ENCODE measurements at places on chromosomes 4 and X.

DNA sequence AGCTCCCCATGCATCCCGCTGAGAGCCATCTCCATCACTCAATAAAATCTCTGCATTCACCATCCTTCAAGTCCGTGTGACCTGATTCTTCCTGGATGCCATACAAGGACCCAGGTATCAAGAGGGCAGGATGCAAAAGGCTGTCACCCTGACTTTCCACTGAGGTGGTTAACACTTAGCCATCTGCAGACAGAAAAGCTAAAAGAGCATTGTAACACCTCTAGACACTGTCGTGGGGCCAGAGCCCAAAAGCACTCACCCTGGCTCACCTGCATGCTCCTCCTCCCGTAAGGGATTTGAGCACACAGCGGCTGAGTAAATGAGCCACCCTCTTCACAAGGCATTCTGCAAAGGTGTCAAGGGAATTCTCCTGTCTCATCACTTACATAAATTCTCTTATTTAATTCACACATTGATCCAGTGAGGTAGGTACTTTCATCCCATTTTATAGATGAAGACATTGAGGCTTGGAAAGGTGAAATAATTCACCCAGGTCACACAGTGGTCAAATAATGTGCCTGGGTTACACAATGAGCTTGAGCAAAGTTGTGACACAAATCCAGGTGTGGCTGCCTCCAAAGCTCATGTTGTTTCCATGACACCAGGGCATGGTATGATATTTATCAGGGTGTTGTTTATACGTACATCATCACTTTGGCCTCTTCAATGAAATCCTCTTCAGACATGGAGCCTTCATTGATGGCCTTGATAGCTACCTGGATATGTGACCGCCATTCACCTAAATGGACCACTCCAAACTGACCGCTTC lies 48.0 kb downstream of the TXK start:
- DNase-seq = no peak

- no peak for DNase-seq
Measured at GRCh38 chrX:107465932-107466620, 16.6 kb downstream of the FRMPD3 start.

DNA sequence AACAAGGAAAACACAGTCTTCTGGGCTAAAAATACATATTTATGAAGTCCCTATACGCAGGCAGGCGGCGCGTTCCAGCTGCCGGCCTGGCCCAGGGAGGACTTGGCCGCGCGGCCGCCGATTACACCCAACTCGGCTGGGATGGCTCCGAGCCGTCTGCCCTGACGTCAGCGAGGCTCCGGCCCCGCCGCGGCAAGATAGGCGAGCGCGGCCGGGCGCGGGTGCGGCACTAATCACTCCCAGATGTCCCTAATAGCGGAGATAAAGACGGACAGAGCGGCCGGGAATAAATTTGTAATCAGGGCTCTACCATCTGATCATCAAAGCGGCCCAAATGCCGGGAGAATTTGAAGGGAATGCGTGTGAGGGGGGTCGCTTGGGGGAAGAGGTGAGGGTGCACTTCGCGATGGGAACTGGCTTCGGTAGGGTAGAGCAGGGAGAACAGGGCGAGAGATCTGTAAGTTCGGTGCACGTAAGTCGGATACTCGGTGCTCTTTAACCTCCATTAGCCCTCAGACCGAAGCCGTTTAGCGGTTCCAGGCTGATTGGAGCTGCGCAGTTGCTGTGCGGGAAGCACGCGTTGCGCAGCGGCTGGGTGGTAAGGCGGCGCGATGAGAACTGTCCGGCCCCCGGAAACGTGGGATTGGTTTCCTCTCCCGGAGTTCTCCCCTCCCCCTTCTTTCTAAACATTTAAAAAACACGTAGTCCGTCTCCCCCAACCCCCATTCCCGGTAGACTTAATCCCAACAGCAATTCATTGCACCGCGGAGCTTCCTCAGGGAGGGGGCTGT lies 7.7 kb downstream of the HAND2 start:
- no peak for DNase-seq

- DNase-seq = peak; percentile 72
Measured at GRCh38 chr4:212438-213188, 88.3 kb downstream of the ZNF718 start.

DNA sequence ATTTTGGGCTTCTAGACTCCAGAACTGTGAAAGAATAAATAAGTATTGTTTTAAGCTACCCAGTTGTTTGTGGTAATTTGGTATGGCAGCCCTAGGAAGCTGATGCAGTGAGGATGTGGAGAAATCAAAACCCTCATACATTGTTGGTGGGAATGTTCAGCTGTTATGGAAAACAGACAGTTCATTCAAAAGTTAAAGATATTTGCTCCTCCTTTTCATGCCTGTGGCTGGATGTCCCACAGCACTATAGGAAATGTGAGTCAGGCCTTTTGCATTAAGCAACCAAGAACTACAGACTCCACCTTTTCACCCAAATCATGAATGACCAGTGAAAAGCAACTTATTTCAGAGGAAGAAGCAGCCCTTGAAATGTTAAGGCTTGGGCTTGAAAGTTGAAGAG lies 6.7 kb downstream of the BBS12 start:
- no peak for DNase-seq

GRCh38 chr4:109412776-109413175 lies 20.8 kb upstream of the SEC24B start:
- no peak for DNase-seq

GRCh38 chrX:118507766-118508165 lies 12.2 kb downstream of the DOCK11 start:
- DNase-seq = no peak

DNA sequence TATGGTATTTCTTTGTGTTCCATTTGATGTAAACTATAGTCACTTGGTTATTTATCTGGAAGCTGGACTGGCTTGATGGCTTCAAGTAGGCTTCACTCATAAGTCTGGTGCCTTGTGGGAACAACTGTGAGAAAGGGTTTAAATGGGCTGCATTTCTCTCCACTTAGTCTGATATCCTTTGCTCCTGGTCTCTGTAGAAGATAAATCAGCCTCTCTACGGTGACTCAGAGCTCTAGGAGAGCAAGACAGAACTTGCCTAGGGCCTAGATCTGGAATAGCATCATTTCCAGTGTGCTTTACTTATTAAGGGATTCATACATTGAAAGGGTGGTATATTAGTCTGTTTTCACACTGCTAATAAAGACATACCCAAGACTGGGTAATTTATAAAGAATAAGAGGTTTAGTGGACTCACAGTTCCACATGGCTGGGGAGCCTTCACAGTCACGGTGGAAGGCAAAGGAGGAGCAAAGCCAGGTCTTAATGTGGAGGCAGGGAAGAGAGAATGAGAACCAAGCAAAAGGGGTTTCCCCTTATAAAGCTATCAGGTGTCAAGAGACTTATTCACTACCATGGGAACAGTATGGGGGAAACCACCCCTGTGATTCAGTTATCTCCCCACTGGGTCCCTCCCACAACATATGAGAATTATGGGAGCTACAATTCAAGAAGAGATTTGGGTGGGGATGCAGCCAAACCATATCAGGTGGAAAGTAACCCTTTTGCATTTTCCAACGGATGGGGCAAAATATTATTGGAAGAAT lies 1746.4 kb upstream of the PCDH7 start:
- no peak for DNase-seq

DNA sequence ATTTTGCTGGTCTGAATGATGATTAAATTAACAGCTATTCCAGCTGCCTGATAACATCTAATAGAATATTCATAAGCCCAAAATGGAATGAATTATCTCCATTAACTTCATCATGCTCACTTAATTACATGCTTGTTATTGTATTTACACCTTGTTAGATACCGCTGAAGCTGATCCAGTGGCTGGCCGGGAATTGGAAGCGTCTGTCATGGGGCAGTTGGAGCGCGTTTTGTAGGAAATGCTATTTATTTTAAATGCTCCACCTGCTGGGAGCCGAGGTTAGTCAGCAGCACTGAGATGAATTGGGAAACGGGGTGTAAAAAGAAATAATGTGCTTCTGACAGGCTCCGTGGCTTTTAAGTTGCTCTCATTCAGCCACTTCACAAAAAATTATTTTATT lies 25.2 kb downstream of the ARX start:
- DNase-seq = no peak

DNA sequence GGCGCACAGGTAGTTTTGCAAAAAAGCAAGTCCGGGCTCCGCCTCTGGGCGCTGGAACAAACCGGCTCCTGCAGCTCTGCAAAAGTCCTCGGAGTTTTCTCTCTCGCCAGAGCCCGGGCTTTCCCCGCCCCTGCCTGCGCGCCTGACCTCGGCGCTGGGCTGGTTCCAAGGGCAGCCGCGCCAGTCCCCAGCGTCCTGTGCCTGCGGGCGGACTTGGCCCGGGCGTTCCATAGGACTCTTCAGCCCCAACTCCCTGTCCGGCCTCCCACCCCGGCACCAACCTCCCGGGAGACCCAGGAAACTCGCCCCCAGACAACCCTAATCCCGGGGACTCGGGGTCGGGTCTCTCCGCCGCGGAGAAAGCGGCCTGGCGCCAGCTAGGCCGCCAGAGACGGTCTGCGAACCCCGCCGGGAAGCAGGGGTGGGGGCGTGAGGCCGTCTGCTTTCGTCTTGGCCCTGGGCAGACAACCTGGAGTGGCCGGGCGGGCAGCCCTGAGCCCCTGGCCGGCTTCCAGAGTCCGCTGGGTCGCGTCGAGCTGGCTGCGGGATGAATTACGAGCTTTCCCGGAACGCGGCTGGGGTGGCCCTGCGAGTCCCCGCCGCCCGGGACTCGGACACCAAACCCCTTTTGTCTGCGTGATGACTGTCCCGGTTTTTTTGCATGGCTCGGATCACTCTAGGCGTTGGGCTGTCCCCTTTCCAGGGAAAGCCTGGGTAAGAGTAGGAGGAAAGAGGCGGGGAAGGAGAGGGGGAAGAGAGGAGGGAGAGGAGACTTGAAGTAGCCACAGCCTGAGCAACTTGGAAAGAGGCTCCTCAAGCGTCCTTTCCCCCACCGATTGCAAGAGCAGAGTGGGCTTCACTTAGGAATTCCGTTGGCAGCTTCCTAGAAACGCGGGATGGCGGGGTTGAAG lies 916 bp downstream of the MXRA5 start:
- no peak for DNase-seq

- no peak for DNase-seq
Measured at GRCh38 chr4:1509366-1509765, 103.1 kb upstream of the NKX1-1 start.

DNA sequence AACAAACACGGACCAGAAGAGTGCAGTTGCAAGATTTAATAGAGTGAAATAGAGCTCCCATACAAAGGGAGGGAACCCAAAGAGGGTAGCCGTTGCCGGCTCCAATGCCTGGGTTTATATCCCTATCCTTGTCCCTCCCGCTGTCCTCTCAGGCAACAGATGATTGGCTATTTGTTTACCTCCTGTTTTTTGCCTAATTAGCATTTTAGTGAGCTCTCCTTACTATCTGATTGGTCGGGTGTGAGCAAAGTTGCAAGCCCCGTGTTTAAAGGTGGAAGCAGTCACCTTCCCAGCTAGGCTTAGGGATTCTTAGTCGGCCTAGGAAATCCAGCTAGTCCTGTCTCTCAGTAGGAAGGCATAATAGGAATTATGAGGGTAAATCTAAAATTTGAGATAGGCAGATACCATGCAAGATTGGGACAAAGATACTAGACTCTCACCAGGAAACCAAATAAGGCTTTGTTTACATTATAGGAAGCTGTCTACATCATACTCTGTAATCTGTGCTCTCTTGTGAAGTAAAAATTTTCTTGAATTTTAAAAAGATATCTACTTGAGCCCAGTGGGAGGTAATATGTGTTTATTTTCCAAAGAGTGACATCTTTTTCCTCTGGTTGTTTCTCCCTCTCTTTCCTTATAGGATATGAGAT lies 65.9 kb downstream of the ATP10D start:
- no peak for DNase-seq

- DNase-seq = no peak
Measured at GRCh38 chr4:37243051-37243450, 1.5 kb upstream of the NWD2 start.

GRCh38 chr4:78638337-78639172 lies 87.0 kb downstream of the ANXA3 start:
- no peak for DNase-seq

DNA sequence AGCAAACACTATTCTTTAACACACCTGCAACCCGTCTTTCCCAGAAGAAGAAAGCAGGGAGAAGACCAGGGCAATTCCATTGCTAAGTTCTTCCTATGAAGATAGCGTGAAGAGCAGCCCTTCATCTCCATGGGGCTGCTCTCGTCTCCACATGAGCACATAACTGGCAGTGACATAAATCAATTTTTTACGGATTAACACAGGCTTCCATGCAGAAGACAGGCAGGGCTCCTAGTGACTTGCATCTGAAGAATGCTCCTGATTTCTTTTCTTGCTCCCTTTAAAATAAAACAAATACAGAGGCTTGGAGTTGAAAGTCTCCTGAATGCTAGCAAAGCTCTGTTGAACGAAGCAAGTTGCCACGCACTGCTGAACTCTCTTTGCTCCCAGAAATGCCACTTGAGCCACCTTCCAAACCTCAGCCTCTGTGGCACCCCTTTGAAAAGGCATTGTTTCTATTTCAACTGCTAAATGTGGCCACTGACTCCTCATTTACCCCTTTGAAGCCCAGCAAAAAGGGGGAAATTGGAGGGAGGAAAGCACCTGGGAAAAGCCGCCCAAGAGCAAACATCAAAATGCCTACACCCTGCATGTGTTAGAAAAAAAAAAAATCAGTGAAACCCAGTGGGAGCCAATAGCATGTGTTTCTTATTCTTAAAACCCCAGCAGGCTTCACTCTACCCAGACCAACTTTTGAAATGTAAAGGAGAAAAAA lies 383.7 kb downstream of the IDS start:
- DNase-seq = no peak

- DNase-seq = no peak
Measured at GRCh38 chr4:184228056-184228705, 10.5 kb upstream of the ENPP6 start.

GRCh38 chr4:67668315-67668714 lies 32.6 kb downstream of the UBA6 start:
- no peak for DNase-seq

- no peak for DNase-seq
Measured at GRCh38 chr4:13547485-13548041, 3.3 kb upstream of the NKX3-2 start.

DNA sequence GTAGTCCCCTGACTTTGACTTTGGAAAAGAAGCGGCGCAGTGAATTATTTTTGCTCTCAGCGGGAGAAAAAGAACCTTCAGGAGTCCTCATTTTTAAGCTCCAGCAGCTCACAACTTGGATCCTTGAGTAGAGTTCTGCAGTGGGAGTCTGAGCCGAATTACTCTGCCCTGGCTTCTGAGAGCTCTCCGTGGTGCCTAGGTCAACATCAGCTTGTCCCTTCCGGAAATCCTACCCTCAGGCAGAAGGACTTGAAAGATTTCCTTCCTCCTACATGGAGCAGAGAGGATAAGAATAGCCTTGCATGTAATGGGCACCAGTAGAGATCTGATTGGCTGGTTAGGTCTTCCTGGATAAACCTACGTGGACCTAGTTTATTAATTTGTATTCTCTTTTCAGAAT lies 549.7 kb upstream of the TENM3 start:
- no peak for DNase-seq

GRCh38 chr4:177339477-177340374 lies 30.1 kb downstream of the NEIL3 start:
- no peak for DNase-seq

- peak; percentile 66 for DNase-seq
Measured at GRCh38 chr4:40923316-40924095, 173.8 kb downstream of the NSUN7 start.

- no peak for DNase-seq
Measured at GRCh38 chr4:98310867-98311266, 49.7 kb downstream of the RAP1GDS1 start.

- DNase-seq = no peak
Measured at GRCh38 chrX:15744181-15744867, 6.3 kb downstream of the CA5B start.

Data from pulmonary artery endothelial cell (primary cell).